ENCODE measurements at places on chromosomes 16 and 17.

DNA sequence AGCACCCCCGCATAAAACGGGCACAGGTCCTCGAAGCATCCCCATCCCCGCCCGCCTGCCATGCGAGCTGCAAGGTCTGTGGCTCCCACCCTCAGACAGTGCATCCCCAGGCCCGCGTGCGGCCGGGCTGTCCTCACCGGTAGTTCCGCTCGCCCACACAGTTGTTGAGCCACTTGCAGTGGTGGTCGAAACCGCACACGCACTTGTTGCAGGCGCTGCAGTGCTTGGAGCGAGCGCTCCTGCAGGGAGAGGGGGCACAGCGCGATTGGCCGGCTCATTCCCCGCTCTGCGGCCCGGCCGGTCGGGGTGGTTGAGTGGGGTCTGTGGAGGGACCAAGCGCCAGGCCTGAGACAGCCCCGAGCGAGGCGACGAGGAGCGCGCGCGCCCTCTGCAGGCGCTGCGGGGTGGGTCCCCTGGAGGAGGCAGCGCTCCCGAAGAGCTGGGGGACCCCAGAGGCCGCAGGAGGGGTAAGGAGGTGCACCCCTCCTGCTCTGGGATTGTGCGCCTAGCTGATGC lies 6.0 kb upstream of the TPPP3 start:
- DNase-seq, result no peak

DNA sequence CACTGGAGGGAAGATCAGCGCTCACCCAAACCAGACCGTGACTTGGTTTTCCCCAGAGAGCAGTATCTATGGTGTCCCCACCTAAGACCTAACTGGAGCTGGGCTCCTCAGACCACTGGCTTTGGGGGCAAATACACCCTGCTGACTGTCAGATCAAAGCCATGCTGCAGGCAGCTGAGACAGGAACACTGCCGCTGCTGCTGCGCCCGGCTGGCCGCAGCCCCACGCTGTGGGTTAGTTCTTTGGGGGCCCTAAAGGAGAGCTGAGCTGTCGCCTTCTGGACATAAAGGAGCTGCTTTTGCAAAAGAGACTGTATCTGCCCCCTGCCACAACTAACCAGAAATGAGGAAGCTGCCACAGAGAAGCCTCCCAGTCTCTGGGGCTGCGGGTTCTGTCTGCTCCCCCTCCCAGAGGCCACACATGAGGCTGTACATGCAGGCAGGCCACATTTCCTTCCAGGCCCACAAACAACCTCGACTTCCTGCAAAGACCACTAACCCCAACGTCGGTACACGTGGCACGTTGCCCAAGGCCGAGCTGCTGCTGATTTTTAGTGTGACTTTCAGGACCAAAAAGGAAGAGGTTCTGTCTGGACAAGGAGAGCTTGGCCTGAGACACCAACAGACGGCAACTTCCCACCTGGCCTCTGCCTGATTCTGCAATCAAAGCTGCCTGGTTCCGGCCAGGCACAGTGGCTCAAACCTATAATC lies 18.2 kb upstream of the ABR start:
- DNase-seq, result peak; percentile 72

DNA sequence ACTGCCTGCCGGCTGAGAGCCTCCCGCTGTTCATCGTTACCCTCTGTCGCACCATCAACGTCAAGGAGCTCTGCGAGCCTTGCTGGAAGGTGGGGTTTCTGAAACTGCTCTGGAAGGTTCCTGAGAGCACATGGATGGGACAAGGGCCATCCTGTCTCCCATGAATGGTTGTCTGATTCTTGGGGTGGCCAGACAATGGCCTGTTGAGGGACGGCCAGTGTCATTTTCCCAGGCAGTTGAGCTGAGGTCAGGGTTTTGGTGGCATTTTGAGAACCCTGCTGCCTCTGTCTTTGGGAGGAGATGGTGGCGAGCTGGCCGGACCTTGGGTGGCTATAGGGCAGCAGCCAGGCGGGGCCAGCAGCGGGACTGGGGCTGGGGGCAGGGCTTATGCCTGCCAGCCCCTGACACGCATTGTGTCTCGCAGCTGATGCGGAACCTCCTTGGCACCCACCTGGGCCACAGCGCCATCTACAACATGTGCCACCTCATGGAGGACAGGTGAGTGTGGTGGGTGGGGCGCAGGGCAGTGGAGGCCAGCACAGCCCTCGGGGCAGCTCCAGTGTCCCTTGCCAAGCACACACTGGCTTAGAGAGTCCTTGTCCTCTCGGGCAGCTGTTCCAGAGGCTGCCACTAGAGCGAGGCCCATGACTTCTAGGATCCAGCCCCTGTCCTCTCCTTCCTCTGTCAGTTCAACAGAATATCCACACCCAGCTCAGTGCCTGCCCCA lies 9.1 kb downstream of the TSC2 start:
- no peak for DNase-seq

- no peak for DNase-seq
Measured at GRCh38 chr17:73599599-73599998, 44.6 kb downstream of the SDK2 start.

DNA sequence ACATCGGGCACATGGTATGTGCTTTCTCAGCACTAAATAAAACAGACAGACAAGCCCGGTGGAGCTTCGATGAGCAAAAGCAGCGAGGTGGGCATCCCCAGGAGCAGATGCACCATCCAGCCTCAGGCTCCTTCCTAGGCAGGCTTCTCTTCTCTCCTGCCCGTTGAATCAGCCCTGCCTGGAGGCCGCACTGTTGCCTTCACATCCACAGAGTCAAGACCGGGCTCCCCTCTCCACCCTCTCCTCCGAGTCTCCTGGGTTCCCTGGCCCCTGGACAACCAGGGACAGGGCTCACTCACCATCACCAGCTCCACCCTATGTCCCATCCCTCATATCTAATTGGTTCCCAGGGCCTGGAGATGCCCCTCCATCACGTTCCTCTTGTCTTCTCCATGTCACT lies 79.7 kb upstream of the RCVRN start:
- DNase-seq, result no peak

- no peak for DNase-seq
Measured at GRCh38 chr17:32283745-32284201, 18.1 kb downstream of the RHBDL3 start.

DNA sequence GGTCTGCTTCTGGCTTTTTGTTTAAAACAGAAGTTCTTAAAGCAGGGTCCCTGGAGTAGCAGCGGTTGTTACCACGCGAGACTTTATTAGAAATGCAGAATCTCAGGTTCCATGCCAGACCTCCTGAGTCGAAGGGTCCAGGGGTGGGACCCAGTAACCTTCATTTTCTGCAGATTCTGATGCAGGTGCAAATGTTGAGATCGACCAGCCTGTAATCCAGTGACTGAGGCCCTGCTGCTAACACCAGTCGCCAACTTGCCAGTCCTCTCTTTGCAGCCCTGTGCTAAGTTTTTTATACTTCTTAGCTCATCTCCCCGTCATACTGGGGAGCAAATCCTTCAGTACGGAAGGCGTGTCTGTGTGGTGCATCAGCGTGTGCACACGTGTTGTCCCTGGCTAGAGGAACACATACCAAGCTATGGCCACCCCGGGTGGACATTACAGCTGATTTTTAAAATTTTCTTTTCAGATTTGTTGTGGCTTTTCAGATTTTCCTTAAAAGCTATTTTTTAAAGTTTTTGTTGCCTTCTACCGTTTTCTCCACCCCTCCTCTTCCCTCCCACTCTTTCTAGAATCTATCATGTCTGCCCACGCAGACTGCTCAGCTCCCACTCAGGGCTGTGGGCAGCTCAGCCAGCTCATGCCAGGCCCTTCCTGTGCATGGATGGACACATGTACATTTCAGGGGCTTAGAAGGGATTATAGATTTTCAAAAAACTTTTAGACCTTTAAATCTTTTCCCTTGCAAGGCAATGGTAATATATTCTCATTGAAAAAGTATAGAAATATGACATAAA lies 57.7 kb downstream of the MEAK7 start:
- no peak for DNase-seq

DNA sequence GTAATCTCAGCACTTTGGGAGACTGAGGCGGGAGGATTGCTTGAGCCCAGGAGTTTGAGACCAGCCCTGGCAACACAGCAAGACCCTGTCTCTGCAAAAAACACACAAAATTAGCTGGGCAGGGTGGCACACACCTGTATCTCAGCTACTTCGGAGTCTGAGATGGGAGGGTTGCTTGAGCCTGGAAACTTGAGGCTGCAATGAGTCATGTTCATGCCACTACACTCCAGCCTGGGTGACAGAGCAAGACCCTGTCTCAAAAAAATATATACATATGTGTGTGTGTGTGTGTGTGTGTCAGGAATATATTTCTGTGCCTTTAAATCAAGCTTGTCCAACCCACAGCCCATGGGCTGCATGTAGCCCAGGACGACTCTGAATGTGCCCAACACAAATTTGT lies 55.2 kb downstream of the CRISPLD2 start:
- no peak for DNase-seq

DNA sequence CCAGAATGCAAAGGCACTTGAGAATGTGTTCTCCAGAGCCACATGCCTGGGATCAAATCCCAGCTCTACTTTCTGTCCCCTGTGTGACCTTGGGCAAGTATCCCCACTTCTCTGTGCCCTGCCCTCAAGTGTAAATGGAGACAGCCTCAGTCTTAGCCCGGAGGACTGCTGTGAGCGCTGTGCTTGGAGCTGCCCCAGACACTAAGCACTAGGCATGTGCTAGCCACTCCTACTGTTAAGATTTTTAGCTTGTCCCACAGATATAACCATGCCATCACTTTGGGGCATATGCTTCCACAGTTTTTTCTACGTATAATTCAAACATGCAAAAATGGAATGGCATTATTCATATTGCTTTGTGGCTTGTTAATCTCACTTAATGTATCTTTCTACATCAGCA lies 29.4 kb downstream of the TMEM11 start:
- no peak for DNase-seq

- DNase-seq, result peak; percentile 79
Measured at GRCh38 chr16:38941-39892, 14.2 kb downstream of the POLR3K start.

DNA sequence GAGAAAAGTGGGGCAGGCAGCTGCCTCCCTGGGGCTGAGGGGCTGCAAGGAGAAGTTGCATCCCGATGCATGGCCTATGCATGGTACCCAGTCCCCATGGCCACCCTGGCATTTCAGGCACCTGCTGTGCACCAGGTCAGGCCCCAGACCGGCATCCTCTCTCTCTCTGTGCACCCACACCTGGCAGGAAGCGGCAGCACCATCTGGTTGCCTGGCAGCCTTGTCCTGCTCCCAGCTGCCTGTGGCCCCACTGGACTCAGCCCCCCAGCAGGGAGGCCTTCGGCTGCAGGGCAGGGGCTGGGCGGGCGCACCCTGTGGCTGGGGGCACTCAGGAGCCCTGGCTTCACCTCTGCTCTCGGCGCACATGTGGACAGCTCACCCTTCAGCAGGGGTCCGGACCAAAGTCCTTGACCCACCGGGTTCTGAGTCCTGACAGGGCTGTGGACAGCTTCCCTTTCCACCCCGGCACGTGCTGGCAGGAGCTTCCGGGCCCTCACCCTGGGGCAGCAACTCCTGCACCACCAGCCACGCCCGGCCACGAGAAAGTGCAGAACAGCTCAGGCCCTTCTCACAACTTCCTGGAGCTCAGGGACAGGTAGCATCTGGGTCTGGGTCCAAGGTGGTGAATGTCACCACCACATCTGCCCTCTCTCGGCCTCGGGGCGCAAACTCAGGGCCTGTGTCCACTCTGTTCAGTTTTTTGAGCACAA lies 36.7 kb downstream of the CTU2 start:
- DNase-seq, result no peak

Measured in CD4-positive, alpha-beta memory T cell (primary cell).